NCI-H69 (cell line): ENCODE measurements at places on chromosomes 4 and X.

DNA sequence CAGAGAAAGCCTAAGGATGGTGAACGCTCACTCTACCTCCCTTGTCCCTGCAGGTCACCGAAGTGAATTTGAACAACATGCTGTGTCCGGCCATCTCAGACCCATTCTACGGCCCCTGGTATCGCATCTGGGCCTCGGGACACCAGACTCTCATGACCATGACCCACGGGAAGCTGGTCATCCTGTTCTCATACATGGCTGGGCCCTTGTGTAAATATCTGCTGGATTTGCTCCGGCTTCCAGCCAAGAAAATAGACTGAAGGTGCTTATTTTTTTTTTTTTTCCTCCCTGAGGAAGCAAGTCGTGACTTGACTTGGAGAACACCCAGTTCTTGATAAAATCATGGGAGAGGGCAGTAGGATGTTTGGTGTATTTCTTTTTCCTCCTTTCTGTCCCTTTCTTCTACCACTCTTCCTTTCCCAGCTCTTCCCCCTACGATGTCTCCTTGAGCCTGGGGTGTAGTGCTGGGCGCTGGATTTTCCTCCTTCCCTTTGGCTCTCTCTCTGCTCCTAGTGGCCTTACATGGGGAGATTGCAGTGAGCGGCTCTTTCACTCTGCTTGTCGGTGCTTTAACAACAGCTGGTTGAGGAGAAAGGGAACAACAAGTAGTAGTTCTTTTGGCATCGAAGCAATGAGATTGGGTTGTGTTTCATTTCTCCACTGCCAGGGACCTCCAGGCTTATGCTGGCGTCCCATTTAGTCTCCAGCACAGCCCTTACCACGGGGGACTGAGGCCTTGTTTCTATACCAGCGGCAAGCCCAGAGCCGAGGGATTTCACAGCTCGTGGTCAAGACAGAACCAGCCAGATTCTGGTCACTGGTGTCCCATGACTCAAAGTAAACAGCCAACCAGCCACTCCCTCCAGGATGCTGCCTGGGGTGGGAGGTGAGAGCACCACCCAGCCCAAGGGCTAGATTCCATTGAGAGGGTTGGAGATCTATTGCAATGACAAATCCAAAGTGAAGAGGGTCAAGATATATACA, 144.4 kb downstream of the AMMECR1 start:
- DNase-seq, result no peak

DNA sequence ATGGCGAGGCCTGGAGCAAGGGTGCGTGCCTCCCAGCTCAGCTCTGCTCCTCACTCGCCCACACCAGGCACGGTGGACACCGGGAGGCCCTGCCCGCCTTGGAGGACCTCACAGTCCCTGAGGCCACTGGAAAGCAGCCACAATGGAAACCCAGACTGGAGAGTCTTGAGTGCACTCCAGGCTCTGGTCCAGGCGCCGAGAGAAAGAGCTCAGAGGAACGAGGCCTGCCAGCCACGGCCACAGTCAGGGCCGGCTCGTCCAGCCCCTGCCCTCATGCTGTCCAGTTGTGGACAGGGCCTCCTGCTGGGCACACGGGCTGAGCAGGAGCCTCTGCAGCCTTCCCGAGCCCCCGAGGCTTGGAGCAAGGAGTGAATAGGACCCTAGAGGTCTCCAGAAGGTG, 53.3 kb upstream of the GRPEL1 start:
- DNase-seq, result no peak

- no peak for DNase-seq
These were observed 26.9 kb downstream of the ARFIP1 start for GRCh38 chr4:152806501-152807125.

DNA sequence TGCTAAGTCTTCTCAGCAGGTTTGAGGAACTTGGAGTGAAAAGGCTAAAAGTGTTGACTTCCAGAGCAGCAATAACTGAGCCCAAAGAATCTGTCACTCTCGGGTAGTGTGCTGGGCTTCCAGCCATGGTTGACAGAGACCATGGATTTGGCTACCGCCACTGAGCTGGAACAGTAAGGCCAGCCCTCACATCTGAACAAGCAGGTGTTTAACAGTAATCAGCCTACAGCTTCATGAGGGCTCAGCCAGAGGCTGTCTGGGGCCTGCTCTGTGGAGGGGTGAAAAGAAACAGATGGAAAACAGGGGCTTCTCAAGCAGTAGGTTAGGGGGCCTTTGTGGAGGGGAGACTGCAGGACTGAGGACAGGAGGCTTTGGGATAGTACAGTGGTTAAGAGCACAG, 14.9 kb downstream of the RASL11B start:
- no peak for DNase-seq

- no peak for DNase-seq
These were observed 124.1 kb downstream of the RNF150 start for GRCh38 chr4:141009129-141009528.

DNA sequence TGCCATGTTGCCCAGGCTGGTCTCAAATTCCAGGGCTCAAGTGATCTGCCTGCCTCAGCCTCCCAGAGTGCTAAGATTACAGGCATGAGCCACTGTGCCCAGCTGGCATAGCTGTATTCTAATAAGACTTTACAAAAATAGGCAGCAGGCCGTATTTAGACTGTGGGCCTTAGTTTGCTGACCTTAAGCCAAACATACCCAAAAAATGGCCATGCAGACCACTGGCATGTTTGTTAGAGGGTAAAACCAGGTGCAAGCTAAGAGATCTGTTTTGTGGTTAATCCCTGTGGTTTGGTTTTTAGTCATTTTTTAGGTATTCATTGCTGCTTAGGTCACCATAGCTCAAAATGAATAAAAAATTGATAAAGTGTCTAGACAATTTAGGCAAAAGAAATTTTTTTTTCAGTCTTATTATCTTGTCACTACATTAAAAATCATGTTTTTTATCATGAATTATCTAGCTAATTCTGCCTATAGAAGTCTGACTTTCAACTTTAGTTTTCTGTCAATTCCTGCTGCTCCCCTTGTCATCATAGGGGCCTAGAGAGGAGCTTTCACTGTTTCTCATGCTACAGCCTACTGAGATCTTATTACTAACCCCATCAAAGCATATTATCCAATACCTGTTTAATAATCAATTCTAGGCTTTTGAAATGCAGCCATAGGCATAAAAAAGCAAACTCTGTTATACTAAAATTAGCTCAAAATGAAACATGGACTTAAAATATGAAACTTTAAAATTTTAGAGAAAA, 7.5 kb upstream of the SPINK2 start:
- no peak for DNase-seq

GRCh38 chrX:33784548-33784947, 347.6 kb downstream of the FAM47A start:
- DNase-seq, result no peak

DNA sequence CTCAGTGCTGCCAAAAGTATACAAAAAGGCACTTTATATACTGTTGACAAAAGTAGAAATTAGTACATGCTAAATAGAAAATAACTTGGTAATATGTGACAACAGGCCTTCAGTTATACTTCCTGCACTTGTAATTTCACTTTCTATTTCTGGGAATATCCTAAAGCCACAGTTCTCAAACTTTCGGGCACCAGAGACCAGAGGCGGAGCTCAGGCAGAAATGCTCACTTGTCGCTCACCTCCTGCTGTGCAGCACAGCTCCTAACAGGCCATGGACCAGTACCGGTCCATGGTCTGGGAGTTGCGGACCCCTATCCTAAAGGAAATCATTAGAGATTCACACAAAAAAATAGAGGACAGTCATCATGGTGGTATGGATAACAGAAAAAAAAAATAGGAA, 25.7 kb downstream of the ACSL4 start:
- DNase-seq, result no peak

DNA sequence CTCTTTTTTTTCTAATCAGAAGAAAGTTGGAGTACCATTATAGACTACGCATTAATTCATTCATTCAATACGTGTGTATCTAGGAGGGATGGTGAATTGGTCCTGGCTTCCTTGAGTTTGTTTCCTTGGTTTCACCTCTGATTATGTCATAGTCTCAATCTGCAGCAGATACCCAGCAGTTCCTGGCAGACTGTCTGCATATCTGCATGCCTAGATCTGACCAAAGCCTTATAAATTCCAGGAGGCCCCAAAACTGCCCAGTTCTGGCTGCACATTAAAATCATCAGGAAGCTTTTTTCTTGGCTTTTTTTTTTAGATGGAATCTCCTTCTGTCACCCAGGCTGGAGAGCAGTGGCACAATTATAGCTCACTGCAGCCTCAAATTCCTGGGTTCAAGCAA, 27.2 kb upstream of the SLC34A2 start:
- no peak for DNase-seq

DNA sequence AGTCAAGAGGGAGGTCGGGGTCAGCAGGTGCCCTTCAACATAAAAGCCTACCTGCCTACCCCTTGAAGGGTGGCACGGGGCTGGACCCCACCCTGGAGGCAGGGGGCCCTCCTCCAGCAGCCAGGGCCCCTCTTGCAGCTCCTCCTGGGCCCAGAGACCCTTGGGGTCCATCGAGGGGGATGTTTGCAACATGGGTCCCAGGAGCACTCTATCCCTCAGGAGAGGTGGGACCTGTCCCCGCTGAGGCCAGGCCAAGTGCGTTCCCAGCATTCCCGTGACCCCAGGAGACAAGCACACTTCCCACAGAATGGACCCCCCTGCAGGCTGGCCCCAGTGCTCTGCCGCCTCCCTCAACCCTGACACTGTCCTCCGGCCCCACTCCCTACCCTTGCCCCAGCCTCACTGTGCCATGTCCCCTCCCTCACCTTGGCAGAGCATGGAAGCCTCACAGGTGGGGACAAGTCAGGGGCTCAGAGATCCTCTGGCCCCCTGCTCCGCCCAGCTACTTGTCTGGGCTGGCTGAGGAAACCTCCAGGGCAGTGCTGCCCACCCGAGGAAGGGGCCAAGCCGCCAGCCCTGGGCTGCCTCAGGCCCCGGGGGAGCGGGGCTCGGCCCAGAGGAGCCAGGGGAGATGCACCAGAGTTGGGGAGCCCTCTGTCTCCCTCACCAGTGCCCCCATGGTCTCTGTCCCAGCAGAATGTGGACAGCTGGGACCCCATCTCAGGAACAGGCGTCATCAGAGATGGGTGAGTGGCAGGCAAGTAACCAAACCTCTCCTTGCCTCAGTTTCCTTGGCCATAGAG, 2.2 kb downstream of the MXD4 start:
- no peak for DNase-seq

GRCh38 chrX:129065895-129066294, 457.4 kb downstream of the SMARCA1 start:
- no peak for DNase-seq

DNA sequence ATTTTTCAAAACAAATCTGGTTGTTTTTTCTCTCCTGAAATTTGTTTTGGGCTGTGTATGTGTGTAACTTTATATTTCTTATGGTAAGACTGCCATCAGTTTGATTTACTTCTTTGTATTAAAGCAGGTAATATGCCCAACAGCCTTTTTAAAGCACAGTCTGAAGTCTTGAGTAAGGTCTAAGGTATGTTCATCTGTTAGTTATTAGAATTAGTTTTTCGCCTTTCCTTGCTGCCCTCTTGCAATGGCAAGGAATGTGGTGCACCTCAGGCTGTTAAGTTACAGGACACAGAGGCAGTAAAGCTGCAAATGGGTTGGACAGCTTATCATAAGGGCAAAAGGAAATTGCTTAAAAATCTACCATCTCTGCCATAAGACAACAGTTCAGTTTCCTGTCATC, 71.8 kb downstream of the METTL14 start:
- DNase-seq, result peak; percentile 44

DNA sequence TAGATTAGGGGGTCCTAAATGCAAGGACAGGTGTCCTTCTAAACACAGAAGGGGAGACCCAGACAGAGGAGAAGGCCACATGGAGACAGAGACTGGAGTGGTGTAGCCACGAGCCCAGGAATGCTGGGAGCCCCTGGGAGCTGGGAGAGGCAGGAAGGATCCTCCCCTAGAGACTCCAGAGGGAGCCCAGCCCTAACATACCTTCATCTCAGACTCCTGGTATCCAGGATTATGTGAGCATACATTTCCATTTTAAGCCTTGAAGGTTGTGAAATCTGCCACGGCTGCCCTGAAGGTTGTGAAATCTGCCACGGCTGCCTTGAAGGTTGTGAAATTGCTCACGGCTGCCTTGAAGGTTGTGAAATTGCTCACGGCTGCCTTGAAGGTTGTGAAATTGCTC, 148.4 kb downstream of the ASMT start:
- no peak for DNase-seq

DNA sequence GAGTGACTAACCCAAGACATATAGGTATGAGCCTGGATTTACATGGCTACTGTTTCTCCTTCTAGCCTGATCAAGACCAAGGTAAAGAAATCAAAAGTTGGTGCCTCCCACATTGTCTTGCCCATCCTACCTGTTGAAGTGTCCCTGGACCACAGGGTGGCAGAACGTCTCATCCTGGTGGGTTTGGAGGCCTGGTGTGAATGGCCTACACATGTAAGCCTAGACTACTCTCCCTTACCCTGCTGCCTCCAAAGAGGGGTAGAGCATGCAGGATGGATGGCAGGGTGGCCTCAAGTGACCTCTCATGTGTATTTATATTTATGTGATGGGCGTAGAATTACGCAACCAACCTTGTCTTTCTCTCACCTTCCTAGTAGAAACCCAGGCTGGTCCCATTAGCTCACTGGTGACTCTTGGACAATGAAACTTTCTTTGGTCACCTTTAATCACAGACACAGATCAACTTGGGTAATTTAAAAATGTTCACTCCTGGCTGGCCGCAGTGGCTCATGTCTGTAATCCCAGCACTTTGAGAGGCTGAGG, 73.3 kb upstream of the SOD3 start:
- DNase-seq, result no peak

DNA sequence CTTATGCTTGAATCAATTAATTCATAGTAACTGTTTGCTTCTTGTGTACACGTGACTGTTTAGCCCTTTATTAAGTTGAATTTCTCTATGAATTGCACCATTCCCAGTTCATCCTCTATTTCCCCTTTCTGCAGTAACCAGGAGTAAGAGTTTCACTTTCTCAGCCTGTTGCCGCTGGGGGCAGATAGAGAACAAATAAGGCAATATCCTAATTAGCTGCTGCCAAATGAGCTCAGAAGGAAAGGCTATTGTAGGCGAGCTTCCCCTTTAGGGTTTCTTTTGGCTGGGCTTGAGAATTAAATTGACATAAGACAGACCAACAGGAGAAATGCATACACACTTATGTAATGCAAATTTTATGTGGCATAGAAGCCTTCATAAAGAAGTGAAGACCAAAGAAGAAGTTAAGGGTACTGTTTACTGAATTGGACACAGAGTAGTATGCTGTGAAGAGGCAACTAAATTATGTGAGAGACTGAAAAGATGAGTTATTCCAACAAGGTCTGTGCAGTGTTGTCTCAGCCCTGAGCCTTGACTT, 1594.7 kb downstream of the TECRL start:
- peak; percentile 3 for DNase-seq

DNA sequence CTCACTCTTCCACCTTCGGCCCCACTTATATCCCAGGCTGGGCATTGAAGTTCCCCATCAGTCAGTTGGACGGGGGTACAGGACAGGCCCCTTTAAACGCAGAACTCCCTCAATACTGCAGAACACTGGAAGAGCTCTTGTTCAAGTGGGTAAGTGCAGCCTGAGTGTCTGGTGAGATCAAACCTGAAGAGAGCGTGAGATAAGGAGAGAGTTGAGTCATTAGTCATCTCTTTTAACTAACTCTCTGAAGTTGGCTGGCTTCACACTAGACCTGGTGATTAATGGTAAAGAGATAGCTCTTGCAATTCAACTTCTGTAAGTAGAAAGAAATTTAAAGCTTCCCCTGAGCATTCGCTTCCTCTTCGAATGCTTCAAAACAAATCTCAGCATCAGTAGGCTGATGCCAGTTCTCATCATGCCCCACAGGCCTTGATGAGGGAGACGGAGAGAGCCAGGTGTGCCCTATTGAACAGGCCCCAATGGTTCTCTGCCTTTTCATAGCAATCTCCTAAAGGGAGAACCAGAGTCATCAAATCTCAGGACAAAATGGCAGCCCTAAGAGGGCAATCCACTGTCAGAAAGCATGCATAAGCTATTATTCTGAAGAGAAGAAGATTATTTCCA, 41.0 kb upstream of the JADE1 start:
- DNase-seq, result no peak
